GM13976 (cell line): ENCODE measurements at places on chromosomes 11 and 22.

GRCh38 chr22:49993649-49994360 lies 18.8 kb downstream of the IL17REL start:
- peak; percentile 24 for DNase-seq

DNA sequence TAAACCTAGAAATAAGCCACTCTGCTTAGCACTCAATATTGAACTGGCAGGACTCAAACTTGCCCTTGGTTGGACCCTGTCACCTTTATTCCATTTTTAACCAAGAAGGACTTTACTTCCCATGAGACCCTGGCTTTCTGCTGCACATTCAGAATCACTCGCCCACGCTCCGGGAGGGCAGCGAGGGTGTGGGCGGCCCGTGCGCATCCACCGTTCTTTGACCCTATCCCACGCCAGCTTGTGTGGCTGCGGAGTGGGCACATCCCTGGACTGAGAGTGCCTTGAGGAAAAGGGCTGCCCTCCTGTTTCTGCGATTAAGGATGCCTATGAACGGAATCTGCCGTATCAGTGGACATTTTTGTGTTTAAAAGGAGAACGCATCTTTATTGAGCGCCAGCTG lies 39.6 kb downstream of the TRIM44 start:
- DNase-seq: no peak

DNA sequence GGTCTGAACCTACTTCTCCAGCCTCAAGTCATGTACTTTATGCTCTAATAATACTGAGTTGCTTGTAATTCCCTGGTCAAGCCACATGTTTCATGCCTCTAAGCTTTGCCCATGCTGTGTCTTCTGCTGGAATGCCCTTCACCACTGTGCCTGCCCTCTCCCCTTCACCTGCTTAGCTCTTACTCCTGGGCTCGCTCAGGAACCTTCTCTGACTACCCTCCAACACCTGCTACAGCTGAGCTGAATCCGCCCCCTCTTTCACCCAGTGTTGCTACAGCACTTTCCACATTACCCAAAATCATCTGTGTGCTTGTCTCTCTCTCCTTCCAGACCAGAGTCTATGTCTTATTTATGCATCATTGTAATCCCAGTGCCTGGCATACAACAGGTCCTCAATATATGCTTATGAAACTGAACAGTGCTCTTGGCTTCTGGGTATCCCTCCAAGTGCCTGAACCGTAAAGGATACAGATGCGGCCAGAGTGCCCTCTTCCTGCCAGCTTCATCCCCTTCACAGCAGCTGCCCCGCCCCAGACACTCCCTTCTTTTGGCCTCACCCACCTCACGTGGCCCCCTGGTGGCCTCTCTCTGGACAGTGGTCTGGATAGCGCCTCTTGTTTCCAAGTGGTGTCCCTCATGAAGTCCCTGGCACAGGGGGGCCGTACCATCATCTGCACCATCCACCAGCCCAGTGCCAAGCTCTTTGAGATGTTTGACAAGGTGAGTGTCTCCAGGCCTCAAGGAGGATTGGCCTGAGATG lies 7.1 kb downstream of the ABCG4 start:
- DNase-seq: no peak

GRCh38 chr11:134818516-134818915 lies 406.5 kb upstream of the B3GAT1 start:
- DNase-seq: no peak

DNA sequence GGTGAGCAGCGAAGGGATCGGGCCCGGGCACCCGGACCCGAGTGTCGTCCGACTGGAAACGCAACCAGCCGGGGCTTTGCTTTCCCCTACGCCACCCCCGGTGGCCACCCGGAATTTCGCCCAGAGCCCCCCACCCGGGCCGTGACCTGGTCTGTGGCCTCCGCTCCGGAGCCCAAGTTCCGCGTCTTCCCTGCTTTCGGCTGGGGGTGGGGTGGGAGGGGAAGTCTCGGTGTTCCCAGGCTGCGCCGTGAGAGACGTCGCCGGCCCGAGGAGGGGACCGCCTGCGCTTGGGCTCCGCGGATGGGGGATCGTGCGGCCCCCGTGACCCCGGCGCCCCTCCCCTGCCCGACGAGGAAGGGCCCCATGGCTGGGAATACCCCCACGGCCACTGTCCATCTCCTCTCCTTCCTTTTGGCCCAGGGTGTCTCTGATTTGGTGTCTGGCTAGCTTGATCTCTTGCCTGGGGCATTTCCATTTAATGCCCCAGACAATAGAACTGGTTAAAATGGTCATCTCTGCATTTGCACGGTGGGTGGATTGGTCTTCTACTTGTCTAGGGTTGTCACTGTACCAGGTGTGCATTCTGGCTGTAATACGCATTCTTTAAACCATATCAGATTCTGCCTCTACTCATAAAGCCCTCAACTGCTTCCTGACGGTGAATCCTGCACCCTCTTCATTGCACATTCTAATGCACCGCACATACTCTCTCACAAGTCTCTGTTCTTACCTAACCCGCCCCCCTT lies 789 bp downstream of the SIK2 start:
- DNase-seq: peak; percentile 48

- no peak for DNase-seq
Observed at GRCh38 chr11:23976841-23977271, 520.0 kb upstream of the LUZP2 start.

DNA sequence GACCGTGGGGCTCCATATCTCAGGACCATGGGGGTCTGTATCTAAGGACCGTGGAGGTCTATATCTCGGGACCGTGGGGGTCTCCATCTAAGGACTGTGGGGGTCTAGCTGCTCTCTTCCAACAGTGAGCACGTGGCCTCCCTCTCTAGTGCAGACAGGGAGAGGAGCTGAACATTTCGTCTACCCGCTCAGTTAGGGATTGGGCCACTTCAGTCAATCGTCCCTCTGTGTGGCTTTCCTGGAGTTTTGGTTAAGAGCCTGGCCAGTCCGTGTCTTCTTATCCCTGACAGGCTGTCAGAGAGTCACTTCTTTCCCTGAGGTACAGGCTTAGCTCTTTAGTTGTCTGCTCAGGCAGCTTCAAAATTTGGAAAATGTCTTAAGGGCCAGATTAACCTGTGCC lies 3.1 kb downstream of the KRTAP5-1 start:
- DNase-seq: no peak

- DNase-seq: no peak
Observed at GRCh38 chr22:43470941-43471585, 59.2 kb downstream of the MPPED1 start.

- peak; percentile 76 for DNase-seq
Observed at GRCh38 chr11:74749127-74749964, 697 bp downstream of the RNF169 start.

DNA sequence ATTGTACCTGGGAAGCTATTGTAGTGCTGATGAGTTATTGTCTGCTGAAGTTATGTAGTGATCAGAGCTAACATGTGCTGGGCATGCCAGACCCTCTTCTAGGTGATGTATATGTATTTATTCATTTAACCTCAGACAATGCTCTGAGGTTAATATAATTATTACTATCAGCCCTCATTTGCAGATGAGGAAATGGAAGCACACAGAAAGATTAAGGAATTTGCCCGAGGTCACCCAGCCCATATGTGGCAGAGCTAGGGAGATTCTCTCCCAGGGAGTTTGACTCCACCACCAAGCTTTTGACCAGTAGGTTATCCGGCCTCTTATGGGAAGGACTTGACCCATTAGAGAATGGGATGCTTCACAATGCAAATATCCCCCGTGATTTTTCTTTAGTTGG lies 114.2 kb upstream of the NAV2 start:
- no peak for DNase-seq

GRCh38 chr11:117462183-117462863 lies 134.7 kb downstream of the CEP164 start:
- no peak for DNase-seq

GRCh38 chr22:24836282-24836681 lies 30.3 kb downstream of the SGSM1 start:
- no peak for DNase-seq

DNA sequence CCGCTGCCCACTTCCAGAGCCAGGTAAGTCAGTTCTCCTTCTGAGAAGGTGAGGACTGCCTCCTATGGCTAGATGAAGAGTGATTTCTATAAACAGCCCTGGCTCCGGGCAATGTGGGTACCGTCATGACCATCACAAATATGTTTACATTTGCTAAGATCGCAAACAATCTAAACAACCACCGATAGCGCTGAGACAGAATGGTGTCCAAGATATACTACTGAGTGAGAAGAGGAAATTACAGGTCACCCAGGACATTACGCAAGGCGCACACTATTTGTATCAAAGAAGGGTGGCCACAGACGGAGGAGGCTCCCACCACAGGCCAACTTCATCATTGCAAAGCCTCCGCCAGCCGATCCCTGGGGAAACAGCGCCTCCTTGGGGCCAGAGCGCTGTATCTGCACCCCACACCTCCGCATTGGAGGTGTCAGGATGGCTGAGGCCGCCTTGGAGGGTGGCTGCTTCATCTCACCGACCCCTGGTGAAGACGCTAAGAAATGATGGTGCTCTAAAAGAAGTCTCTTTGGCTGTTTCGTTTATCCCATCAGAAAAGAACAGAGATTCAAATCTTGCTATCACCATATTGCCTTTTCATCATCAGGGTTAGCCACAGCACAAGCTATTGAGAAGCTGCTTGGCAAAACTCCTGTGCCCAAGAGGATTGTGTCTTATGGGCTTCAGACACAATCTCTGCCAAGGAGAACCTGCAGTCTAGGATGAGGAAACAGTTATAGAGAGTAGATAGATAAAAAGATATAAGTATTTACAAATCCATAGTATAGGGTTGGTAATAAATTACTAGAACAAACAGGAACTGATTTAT lies 12.3 kb upstream of the ASRGL1 start:
- peak; percentile 74 for DNase-seq

- no peak for DNase-seq
Observed at GRCh38 chr11:126790550-126791081, 210.0 kb downstream of the KIRREL3 start.

GRCh38 chr22:28222052-28222451 lies 303.0 kb upstream of the PITPNB start:
- DNase-seq: peak; percentile 26

DNA sequence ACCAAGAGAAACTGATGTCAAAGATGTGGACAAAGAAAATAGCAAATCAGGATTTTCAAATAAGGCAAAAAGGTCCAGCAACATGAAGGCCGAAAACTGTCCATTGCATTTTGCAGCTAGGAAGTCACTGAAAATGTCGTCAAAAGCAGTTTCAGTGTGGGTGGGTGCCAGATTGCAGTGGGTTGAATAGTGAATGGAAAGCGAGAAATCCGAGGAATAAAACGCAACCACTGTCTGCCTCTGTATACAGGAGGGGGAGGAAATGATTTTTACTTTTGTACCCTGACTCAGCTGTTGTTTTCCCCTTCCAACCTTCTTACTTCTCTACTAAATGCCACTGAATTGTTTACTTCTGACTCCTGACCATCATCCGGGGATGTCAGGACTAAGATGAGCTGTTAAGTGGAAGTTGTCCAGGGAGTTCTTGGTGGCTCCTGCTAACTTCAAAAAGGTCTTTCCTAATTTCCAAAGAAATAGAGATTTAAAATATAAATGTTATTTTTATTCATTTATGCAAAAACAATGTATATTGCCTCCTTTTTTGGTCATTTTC lies 64.9 kb upstream of the BIRC3 start:
- no peak for DNase-seq

GRCh38 chr22:46038516-46039430 lies 61.8 kb upstream of the WNT7B start:
- DNase-seq: no peak

GRCh38 chr11:64306876-64307622 lies 1.7 kb downstream of the ESRRA start:
- no peak for DNase-seq

GRCh38 chr11:106288057-106288456 lies 210.6 kb downstream of the AASDHPPT start:
- no peak for DNase-seq

DNA sequence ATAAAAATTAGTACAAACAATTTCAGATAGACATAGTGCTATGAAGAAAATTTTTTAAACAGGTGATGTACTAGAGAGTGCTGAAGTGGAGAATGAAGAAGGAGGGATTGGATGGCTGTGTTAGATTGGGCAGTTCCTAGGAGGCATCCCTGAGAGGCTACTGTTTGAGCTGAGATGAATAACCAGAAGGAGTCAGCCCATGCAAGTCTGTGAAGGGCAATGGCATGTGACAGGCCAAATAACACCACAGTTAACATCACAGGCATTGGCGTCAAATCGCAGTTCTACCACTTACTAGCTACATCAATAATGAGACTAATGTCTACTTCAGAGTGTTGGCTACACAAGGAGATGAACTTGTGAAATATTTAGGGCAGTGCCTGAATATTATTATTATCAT lies 35.4 kb downstream of the HORMAD2 start:
- no peak for DNase-seq

GRCh38 chr11:28759311-28759710 lies 651.1 kb downstream of the METTL15 start:
- DNase-seq: no peak

GRCh38 chr11:69691463-69691862 lies 12.4 kb downstream of the FGF19 start:
- DNase-seq: no peak

- no peak for DNase-seq
Observed at GRCh38 chr11:14081581-14082231, 119.2 kb downstream of the SPON1 start.

DNA sequence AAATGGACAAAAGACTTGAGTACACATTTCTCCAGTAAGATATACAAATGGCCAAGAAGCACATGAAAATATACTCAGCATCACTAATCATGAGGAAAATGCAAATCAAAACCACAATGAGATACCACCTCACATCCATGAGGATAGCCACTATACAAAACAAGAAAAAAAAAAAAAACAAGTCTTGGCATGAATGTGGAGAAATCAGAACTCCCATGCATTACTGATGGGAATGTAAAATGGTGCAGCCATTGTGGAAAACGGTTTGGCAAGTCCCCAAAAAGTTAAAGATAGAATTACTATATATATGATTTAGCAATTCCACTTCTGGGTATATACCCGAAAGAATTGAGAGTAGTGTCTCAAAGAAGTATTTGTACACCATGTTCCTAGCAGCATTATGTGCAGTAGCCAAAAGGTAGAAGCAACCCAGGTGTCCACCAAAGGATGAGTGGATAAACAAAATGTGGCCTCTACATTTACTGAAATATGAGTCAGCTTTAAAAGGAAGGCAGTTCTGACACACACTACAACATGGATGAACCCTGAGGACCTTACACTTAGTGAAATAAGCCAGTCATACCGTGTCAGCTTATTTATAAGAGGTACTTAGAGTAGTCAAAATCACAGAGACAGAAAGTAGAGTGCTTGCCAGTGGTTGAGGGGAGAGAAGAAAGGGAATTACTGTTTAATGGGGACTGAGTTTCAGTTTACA lies 146.3 kb downstream of the WNT7B start:
- no peak for DNase-seq

DNA sequence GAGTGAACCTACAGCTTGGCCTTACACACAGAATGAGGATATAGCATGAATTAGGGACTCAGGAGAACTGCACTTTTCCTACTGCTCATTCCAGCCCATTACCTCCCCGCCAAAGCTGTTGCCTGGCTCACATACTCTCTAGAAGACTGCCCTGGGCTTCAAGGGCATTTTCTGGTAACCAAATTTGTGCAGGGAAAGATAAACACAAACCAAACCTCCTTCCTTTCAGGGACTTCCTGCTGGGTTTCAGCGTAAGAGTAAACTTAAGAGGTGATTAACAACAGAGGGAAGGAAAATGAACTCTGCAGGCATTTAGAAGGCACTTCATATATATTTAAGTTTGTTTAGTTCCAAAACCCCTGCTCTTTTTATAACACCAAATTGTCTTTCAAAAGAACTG lies 194.9 kb downstream of the SWAP70 start:
- DNase-seq: no peak

- no peak for DNase-seq
Observed at GRCh38 chr22:48705159-48705916, 1122.3 kb downstream of the BRD1 start.

- DNase-seq: no peak
Observed at GRCh38 chr11:134532921-134533421, 120.9 kb upstream of the B3GAT1 start.
